ENCODE measurements at places on chromosomes 1 and 21. TPM values are rescaled to one million over a fixed set of nuclear protein-coding genes. Genes with fewer than 3 reads are reported as not detected.
A peak's percentile ranks its signal among the peaks of the same experiment; 100 is the strongest.

DNA sequence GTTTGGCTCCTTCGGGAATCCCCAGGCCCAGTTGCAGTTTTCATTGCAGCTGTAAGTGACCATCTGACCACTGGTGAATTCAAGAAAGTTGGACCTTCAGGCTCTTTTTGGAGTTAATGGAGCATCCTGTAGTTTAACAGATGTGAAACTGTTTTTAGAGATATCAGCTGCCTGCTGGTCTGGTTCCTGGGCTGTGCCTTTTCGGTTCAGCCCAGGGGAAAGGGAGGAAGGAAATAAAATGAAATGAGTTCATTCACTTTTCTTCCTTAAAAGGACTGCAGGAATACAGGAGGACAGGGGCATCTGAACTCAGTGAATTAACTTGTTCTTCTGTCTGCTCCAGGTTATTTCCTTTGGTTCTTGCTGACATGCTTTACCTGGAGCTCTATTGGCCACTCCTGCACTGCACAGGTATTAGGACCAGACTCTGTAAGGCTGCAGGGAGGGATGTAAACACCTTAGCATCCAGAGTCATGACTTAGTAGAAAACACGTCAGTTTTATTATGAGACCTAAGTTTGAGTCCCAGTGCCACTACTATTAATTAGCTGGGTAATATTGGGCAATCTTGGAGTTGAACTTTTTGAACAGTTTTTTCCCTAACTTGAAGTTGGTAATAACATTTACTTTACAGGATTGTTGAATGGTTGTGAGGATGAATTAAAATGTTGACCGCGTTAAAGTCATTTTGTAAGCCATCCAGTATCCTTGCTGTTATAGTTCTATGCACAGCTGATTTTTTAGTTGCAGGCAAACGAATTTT is 83.6 kb downstream of the LRRC8D start:
- DNase-seq = no peak

DNA sequence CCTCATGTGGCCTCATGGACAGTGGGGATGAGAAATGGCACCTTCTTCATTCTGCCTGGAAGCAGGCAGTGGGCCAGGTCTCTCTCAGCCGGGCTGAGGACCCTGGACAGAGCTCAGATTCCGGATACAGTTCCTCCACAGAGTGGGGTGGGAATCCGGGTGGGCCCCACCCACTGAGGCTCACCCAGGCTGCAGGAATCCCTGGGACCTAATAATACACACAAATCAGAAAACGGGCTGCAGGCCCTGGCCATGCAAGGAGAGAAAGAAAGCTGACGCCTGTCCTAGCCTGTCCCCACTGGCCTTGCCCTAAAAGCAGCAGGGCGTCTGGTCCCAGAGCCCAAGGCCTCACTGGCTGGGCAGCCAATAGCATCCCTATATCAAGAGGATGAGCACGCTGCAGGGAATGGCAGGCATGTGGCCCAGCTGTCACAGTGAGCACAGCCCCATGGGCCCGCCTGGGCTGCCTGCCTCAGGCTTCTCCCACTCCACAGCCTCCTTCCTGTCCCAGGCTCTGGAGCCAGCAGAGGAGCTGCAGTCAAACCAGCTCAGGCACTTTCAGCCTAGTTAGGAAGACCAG is 25.3 kb downstream of the ACTA1 start:
- peak; percentile 15 for DNase-seq

OR6N1 gene
- total RNA-seq = not detected

GRCh38 chr1:76005765-76006164 is 68.8 kb upstream of the ST6GALNAC3 start:
- no peak for DNase-seq

HEYL gene
- 0.82 TPM for total RNA-seq

DNA sequence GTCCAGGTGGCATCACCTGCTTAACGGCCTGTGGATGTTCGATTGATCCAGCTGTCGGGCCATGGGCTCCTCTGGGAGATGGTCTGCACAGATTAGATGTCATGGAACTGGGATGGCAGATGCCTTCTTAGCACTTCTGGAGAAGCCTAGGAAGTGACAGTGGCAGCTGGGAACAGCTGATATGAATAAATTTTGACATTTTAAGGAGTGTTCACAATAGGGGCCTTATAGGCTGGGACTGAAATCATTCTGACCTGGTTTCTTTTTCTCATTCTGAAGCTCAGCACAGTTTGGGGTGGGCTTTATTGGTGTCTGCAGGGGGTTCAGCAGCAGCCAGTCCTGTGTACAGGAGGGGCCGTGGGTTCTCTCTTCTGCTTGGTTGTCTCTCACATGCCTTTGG is 175.3 kb downstream of the CACNA1E start:
- no peak for DNase-seq

ATP1A2 gene
- total RNA-seq = 118 TPM

DNA sequence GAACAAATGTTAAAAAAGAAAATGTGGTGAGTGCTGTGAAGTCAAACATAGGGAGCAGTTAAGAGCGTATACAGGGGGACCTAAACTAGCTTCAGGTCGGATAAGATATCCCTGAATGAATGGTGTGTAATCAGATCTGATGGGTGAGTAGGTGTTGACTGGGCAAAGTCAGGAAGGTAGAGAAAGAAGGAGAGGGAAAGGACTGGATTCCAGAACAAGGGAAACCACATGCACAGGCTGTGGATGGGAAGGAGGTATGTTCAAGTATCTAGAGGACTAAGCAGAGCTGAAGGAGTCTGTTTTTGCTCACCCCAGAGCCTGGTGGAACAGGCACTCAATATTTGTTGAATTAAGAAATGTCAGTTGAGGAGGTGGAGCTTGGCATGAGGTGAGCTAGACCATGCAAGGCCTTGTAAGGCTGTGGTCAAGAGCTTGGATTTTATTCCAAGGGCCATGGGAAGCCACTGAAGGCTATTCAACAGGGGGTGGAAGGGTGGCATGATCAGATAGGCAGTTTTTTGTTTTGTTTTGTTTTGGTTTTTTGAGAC is 27.4 kb downstream of the MAP7D1 start:
- no peak for DNase-seq

GRCh38 chr1:41242342-41243078 is 404 bp upstream of the SCMH1 start:
- no peak for DNase-seq

DNA sequence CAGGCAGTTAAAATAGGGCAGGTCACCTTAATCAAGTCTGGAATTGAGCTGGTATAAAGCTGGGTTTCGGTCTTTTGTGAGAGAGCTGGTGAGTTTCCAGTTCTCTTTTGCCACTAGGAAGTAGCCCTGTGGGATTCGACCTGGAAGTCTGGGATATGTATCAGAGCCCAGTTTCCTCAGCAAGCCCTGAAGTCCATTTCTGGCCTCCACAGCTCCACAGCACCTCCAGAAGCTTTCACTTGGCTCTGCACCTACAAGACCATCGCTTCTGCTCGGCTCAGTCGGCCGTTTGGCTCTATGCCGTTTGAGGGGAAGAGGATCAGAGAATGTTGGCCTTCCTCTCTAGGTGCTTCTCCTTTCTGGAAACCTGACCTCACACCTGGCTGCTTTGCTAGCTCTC is 148.0 kb downstream of the GALNT2 start:
- peak; percentile 69 for DNase-seq

- no peak for DNase-seq
Measured at GRCh38 chr1:219988387-219988786, 57.9 kb downstream of the EPRS1 start.

All from cerebellum (tissue), 4 donors.